ENCODE measurements at places on chromosomes 7 and 10.

GRCh38 chr10:58023341-58024073 lies 244.2 kb downstream of the IPMK start:
- DNase-seq: no peak

- no peak for DNase-seq
Measured at GRCh38 chr10:32318476-32318896, 28.5 kb downstream of the EPC1 start.

DNA sequence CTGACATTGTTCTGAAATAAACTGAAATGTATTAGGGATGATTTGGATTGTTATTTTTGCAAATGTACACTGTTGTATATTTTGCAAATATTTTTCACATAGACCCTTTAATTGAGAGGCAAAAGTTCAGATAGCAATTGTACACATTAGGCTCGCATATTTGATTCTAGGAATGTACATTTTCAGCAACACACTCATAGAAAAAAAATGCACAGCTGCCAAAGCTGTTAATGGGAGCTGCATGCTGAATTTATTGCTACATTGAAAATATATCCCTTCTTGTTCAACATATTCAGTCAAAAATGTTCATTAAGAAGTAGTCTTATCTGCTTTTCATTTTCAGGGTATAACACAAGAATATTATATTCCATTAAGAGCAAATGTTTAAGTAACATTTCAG lies 512.9 kb downstream of the ATRNL1 start:
- DNase-seq: no peak

DNA sequence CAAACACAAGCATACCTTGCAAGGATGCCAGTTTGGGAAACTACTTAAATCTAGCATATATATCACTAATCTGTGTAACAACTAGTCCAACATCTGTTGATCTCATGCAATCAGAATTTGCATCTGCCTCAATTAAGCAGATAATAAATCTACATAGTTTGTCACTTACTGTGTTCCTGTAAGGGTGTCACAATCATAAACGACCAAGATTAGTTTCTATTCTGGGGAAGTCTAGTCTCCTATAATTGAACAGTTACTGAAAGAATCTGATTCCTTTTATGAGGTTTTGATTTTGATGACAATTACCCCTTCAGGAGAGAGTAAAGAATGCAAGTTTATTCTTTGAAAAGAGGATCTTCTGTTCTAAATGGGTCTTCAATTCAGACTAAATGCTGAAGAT lies 85.5 kb upstream of the LRRN3 start:
- no peak for DNase-seq

GRCh38 chr10:24168258-24169170 lies 40.4 kb upstream of the KIAA1217 start:
- no peak for DNase-seq

- no peak for DNase-seq
Measured at GRCh38 chr10:77072836-77073662, 564.6 kb downstream of the KCNMA1 start.

GRCh38 chr7:44811093-44811492 lies 14.6 kb downstream of the PPIA start:
- no peak for DNase-seq

- no peak for DNase-seq
Measured at GRCh38 chr7:121442845-121443244, 46.7 kb upstream of the FAM3C start.
